ENCODE measurements at places on chromosomes 16 and 17.
A peak's percentile ranks its signal among the peaks of the same experiment; 100 is the strongest.

DNA sequence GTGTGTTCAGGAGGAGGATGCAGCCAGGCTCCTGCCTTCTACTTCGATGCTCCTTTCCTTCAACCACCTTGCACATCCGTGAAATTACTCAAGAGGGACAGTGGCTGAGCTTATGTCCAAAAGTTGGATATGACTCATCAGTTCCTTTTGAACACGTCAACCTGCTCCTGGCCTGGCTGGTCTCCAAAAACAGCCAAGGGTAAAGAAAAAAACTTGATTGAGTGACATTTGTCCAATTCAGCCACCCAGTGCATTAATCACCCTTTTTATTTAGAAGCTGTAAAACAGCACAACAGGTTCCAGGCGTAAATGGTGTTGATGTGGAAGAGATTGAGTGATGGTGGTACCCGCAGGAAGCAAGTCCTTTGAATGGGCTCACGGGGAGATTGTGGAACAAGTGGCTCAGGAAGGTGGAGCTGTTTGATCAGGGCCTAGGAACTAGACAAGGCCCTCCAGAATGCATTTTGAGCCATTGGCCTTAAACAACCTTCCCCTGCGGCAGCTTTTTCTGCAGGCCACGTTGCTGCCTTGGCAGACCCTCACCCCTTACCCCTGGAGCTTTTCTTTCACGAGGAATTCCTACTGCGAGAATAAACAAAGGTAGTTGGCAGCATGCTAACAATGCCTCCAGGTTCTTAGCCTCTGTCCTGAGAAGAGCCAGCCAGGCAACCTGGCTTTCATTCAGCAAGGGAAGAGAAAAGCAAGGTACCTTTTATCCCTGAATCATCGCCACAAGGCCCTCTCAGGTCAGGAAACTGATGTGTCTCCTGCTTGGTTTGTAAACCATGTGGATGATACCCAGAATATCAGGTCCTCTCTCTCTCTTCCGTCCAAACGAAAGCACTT is 173.3 kb upstream of the CACNG5 start:
- DNase-seq, result no peak

- DNase-seq, result no peak
Measured at GRCh38 chr16:66147291-66147690, 219.2 kb upstream of the CDH5 start.

DNA sequence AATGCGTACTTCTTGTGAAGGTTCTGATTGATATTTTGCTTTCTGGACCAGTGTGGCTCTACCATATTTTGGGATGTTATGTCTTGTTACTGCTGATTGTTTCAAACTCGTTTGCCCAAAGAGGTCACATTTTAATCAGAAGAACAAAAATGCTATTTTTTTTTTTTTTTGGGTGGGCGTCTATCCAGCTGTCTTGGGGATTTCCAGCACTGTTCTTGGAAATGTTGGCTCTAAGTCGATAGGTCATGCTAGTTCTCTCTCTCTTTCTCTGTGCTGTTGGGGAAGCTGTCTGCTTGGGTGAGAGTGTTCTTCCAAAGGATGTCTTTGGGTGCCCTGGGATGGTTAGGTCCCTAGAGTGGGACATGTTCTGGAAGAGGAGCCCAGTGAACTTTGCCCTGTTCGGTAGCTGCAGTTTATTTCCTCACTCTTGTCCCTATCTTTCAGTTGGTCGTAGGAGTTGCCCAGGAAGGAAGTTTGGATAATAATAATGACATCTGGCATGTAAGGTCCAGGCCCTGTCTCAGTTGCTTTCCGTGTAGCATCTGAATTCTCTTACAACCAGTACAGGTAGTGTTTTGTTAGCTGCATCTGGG is 2.9 kb downstream of the IRF8 start:
- DNase-seq, result no peak

DNA sequence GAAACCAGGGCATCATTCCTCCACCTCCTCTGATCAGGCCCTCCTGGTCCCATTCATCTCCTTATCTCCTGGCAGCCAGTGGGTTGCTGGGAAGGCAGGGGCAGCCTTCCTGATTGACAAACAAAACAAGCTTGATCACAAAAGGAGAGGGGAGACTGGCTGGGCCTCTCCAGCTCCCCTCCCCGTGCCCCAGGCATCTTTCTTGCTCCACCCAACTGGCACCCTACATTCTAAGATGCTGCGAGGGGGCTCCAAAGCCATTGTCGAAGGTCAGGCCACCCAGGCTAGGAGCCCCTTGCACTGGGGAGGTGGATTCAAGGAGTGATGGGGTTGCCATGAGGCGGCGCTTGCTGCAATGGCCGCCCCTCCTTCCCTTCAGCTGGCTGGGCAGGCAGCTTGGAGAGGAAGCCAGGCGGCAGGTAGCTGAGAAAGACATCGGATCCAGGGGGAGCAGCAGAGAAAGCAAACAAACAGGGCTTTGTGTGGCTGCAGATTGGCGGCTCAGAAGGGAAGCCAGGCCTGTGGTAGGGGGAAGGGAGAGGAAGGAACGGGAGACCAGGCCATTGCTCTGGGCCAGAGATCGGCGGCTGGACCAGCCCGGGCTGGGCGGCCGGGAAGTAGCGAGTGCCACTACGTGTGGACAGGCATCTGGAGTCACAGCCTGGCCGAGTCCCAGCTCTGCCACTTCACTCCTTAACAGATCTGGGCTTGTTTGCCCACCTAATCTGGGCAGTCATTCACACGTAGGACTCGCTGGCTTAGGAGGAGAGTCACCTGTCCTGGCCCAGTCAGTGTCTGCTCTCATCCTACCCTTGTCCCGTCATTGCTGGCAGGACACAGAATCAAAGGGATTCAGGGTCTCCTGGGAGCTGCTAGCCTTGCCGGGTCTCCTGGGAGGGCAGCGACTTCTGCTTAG is 12.3 kb downstream of the RAI1 start:
- peak; percentile 87 for DNase-seq

- no peak for DNase-seq
Measured at GRCh38 chr16:399340-400019, 2.2 kb upstream of the DECR2 start.

DNA sequence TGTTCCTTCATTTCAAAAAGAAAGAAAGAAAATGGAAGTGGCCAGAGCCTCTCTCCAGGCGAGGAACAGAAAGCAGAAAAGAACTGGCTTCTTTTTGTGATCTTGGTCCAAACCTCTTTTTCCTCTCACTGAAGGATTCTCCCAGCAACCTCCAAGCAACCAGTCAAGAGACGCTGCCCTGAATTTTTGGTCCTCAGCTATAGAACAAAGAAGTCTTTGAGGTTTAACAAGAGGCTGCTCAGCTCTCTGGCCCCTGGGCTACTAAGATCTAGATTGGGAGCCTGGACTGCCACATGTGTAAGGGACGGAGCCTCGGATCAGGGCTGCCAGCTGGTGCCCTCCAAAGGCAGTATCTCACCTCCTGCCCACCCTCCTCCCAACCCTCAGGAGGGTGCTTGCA is 62.6 kb downstream of the AXIN2 start:
- no peak for DNase-seq

GRCh38 chr16:88325087-88325750 is 57.5 kb upstream of the ZNF469 start:
- DNase-seq, result no peak

- no peak for DNase-seq
Measured at GRCh38 chr17:47239619-47239966, 14.0 kb upstream of the ITGB3 start.

DNA sequence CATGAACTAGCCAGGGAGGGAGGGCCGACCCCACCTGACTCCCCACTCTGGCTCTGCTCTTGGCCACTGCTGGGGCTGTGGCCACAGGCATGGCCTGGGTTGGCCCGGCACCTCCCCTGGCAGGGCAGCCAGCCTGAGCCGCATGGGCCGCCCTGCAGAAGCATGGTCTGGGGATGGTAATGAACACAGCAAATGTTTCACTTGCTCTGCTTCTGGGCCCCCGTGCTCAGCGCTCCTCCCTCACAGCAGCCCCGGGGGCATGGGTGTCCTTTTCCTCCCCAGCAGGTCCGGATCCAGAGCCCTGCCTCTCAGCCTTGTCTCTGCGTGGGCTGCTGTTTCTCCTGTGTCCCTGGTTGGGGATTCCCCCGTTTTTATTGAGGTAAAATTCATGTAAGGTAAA is 30.9 kb upstream of the KCNJ12 start:
- DNase-seq, result no peak

DNA sequence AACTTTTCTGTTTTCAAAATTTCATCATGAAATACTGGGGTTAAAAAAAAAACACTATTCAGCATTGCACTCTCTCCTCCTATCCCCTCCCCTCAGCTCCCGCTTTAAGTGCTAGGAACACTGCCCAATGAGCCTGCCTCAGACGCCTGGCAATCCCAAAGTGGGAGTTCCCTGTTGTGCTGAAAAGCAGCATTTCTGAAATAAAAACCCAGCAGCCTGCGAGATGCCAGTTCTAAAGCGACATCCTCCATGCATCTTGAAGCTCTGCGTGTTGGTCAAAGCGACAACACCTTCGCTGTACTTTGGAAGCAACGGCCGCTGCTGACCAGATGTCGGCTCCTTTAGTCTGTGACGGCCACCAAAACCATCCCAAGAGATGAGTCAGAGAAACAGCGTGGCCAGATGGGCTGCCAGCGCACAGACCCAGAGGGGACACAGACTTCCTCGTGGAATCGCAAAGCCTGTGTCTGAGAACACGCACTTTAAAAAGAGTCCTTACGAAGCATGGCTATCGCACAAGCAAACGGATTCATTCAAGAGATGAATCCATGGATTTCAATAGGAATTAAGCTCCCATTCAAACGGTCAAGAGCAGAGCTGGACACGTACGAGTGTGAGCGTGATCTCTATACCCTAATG is 32.8 kb downstream of the FBXO31 start:
- DNase-seq, result no peak

DNA sequence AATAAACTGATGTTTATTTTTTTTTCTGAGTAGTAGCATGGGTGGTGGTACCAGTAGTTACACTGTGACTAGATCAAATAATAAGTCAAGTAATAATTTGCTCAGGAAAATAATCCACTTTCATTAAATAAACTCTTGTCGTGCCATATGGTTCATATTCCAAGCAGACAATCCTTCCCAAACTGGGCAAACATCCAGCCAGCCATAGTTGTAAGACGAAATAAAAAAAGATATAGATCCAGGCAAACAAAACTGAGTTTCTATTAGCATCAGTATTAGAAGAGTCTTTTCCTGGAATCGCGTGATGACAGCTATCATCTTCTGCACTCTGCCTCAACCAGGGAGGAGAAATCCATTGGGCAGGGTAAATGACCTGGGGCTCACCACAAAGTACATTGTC is 508.4 kb upstream of the GOT2 start:
- DNase-seq, result no peak

GRCh38 chr16:19071811-19072777 is 4.7 kb downstream of the COQ7 start:
- peak; percentile 69 for DNase-seq

DNA sequence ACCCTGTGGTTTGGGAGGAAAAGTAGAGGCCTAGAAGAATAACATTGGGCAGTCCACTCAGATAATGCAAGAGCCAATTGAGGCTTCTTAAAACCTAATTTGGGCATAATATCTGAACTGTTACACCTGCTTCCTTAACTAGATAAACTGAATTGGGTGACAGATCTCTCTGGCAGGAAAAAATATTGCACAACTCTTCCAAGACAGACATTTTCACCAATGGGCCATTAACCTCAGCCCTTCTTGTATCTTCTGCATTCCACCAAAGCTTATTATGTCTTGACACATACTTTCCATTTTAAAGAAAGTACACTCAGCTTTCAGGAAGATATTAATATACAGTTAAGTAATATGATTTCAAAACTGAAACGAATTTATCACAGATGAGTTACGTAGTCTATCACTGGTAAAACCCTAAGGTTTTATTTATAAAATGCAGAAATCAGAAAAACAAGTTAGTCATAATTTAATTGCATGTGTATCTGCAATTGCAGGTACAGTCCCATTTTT is 79.9 kb upstream of the MON1B start:
- no peak for DNase-seq

GRCh38 chr17:70169709-70170597 is 621 bp downstream of the KCNJ2 start:
- DNase-seq, result no peak

GRCh38 chr17:82170412-82170961 is 42.2 kb downstream of the CCDC57 start:
- DNase-seq, result peak; percentile 42

DNA sequence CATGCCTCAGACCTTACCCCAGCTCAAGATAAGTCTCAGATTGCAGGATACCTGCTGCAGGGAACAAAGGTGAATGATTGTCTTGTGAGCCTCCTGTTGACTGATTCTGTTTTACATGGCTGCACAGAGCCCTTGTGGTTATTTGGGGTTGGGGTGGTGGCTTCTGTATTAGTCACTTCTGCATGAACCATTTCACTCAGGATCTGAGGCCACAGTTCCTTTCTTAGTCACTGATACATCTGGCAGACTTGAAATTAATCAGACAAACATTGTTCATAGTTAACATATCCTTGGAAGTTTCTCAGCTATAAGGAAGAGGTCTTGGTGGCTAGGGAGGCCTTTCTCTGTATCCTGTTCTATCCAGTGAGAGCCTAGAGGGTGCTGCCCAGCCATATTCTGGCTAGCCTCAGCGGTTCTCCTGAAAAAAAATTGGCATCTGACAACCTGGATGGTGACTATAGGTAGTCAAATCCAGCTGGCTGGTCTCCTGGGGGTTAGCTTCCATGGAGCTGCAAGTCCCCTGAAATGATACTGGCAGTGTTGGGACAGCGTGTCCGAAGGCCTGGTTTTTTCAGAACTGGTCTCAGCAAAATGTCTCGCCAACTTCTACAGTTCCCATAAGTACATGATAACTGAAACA is 8.4 kb upstream of the PLK1 start:
- no peak for DNase-seq

DNA sequence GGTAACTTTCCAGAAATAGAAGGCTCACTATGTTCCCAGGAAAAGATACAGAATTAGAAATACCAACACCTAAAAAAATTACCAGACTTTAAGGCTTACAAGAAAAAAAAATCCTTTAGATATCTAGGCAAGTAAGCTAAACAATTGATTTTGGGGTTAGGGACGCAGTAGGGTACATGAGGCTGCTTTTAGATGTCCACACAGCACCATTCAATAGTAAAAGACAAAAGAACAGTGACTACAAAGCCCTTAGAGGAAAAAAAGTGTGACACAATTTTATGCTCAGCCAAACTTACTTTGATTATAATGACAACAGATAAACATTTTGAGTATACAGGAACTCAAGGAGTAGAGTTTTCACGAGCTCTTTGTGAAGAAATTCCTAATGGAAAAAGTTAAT is 29.9 kb downstream of the METTL16 start:
- no peak for DNase-seq

DNA sequence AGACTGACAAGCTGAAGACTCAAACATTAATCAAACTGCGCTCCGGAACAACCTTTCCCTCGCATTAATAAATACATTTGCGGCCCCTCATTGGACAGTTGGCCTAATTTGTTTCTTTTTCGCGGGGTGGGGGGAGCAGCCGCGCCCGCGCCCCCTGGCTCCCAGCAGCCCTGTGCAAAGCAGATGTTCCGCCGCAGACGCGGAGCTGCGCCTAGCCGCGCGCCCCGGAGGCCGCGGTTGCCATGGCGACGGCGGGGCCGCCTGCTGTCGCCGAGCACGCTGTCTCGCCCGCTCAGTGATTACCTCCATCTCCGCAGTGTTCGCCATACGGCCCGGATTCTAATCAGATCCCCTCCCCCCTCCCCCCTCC is 25.5 kb downstream of the COPZ2 start:
- DNase-seq, result peak; percentile 41
